ENCODE measurements at places on chromosomes 12 and 14.

DNA sequence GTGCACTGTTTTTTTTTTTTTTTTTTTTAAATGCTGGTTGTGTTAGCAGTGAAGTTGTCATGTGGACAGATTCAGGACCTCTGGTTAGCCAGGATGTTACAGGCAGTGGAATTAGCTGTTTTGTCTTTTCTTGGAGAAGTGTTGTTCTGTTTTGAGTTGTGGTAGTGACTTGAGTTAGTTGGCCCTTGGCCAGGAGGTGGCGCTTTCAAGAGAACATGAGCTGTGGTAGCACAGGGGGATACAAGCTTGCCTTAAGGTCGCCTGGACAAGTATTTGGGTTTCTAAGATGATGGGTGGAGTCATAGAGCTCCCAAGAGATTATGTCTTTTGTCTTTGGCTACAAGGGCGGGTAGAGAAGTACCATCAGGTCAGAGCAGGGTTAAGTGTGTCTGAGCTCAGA is 33.3 kb upstream of the CCDC198 start:
- no peak for DNase-seq

GRCh38 chr12:107780298-107780697 is 5.8 kb downstream of the ASCL4 start:
- DNase-seq = no peak

DNA sequence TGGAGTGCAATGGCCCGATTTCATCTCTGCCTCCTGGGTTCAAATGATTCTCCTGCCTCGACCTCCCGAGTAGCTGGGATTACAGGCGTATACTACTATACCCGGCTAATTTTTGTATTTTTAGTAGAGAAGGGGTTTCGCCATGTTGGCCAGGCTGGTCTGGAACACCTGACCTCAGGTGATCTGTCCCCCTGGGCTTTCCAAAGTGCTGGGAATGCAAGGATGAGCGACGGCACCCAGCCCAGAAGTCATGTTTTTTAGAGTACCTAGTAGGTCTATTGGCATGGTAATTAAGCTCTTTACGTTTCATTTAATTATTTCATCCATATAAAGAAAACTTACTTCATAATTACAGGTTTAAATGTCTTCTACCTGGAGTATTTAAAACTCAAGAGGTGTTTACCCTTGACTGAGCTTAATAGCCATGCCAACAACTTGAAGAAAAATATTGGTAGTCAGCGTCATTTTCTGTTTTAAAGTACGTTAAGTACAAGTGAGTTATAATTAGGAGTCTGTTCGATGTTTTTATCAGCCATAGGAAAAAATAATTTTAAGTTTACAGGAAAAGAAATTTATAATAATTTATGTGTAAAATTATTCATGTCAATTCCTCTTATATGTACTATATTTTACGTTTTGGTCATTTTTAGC is 4.0 kb downstream of the TMPO start:
- no peak for DNase-seq

DNA sequence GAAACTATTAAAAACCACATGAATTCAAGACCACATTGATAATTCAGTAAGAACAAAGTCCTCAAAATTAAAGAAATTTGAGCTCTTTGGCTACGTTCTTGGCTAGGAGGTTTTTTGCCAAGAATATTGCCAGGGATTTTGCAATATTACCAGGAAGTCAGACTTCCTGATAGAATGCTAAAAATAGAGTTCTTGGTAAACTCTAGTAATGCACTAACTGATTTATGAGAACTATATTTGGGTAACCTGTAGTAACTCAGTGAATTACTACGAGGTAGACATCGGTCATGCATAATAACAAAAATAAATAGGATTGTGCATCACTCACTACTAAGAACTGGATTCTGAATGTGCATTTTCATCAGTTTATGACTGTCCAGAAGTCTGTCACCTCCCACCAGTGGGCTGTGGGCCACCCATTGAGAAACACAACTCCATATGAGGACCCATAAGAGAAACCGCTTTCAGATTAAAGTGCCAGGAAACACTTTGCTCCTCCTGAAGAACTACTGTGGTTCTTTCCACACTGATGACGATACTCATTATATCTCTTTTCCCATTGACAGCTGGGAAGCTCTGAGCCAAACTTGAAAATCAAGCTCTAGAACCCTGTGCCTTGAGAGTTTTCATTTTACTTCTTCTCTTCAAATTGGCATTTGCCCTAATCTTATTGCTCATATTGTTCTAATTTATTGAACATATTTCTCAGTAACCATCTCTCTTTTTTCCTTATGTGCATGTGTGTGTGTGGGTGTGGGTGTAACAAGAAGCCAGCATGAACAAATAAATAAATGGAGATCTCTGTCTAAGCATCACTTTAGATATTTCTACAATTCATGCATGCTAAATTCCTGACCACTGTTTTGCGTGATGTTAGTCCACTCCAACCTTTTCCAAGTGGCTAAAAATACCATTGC is 116.6 kb downstream of the BCL11B start:
- DNase-seq = no peak

- no peak for DNase-seq
Measured at GRCh38 chr12:49783917-49784676, 42.7 kb downstream of the TMBIM6 start.

DNA sequence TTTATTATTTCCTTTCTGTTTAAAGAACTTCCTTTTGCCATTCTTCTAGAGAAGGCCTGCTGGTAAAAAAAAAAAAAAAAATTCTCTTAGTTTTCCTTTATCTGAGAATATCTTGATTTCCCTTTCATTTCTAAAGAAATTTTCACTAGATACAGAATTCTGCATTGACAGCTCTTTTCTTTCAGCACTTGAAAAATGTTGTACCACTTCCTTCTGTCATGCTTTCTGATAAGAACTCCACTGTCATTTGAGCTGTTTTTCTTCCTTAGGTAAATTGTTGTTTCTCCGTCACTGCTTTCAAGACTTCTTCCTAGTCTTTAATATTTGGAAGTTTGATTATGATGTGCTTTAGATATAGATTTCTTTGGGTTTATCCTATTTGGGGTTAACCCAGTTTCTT is 113.6 kb upstream of the BTG1 start:
- DNase-seq = no peak

GRCh38 chr12:33994857-33995808 is 27.2 kb upstream of the ALG10 start:
- DNase-seq = no peak

DNA sequence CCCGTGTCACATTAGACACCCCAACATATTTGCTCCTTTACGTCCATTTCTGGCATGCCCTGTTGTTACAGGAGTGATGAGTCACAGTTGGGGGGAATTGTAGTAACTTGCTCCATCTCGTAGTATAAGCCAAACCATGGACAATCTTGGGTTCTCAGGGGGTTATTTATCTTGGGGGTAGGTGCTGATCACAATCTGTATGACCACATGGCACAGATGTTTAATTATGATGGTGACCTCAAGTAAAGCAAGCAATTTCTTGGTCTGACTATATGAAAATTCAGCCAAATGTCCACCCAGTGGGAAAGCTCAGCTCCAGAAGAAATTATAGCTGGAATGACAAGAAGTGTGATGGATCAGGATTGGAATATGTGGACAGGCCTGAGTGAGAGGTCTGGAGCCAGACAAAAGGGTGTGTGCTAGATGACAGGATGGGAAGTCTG is 32.1 kb upstream of the STON2 start:
- no peak for DNase-seq

DNA sequence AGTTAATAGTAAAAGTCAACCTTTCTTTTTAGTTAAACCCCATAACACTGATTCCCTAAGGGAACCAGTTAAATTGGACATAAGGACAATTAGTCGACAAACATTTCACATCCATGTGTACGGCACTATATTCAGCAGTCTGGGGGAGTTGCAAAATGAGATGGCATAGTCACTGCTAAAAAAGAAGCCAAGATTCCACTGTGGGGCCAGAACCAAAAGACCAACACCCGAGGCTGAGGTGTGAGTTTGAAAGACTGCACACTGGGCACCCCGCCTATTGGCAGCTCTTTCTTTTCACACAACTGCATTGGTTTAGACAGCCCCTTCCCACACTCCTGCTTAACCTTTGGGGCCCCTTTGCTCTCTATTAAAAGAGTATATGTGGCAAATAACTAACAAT is 16.7 kb downstream of the SETD3 start:
- no peak for DNase-seq

Measured in T-helper 1 cell (primary cell).